ENCODE measurements at places on chromosomes 3 and 15. TPM values are rescaled to one million over a fixed set of nuclear protein-coding genes. Genes with fewer than 3 reads are reported as not detected.

The SMARCC1 gene
- total RNA-seq: 110 TPM

The SNUPN gene
- total RNA-seq: 20.8 TPM

The COL6A5 gene
- not detected for total RNA-seq

The TNK2 gene
- total RNA-seq: 97.6 TPM

The MAN2A2 gene
- total RNA-seq: 58.5 TPM

The COL7A1 gene
- total RNA-seq: 62.9 TPM

The MST1R gene
- total RNA-seq: 39.2 TPM

DNA sequence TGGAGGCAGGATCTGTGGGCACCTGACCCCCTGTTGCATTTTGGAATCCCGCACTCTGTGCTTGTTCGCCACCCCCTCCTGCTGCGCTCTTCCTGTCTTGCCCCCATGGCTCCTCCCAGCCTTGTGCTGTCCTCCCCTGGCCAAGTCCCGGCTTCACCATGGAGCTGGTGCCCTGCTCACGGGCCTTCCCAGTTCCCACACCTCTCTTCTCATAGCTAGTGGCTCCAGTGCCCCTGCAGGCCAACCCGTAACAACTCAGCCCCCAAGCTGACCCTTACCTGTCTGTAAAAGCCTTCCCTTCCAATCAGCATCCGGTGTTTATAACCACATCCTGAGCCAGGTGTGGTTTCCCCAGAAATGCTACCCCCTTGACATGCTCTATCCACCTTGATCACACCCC is 407.7 kb upstream of the C2CD4B start:
- DNase-seq: no peak

GRCh38 chr15:24678485-24678884 is 2.9 kb downstream of the NPAP1 start:
- no peak for DNase-seq

DNA sequence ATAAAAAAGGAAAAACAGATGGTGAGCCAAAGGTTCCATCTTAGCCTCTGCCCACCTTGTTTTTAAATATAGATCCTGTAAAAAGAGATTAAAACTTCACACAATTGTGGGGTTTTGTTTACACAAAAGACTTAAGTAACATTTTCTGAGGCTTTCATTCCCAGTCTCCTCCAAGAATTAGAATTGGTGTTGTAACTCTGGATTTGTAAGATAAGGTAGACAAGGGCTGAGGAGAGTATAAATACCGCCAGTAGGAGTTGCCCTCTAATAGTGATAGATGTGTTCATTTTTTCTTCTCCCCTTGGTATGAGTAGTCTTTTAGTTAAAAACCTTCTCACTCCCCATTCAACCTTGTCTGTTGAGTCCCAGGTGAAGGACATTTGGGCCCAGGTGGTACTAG is 8.5 kb downstream of the MINDY2 start:
- DNase-seq: no peak

GRCh38 chr3:129211772-129212171 is 28.1 kb upstream of the CNBP start:
- peak; percentile 79 for DNase-seq

GRCh38 chr15:77567202-77567601 is 65.5 kb downstream of the LINGO1 start:
- DNase-seq: no peak

DNA sequence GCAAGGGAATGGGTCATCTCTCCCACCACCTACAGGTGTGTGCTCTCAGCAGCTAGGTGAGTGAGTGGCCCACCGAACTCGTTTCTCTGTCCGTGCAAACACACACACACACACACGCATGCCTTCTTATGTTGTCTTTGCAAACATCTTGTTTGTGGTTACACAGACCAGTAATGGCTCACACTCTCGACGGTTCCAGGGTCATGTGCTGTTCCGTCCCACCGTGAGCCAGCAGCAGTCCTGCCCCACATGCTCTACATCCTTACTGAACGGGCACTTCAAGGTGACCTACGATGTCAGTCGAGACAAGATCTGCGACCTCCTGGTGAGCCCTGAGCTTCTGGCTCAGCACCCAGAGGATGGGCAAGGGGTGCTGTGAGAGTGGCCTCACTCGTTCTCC is 4.3 kb downstream of the ITIH1 start:
- DNase-seq: no peak

DNA sequence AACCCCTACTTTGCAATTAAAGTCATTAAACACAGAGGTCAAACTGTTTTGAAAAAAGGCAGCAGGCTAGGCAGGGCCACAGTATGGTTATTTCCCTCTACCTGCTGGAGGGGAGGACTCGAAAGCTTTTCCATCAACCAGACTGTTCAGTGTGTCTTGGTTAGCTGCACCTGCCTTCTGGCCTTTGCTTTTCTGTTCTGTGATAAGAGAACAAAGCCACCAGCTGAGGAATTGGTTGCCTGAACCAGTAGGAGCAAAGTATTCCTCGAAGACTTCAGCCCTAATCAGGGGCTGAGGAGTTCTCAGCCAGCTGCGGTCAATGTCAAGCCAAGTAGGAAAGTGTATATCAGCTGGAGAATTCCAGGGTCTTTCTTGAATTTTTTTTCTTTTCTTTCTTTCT is 132.5 kb downstream of the SOX2 start:
- no peak for DNase-seq

DNA sequence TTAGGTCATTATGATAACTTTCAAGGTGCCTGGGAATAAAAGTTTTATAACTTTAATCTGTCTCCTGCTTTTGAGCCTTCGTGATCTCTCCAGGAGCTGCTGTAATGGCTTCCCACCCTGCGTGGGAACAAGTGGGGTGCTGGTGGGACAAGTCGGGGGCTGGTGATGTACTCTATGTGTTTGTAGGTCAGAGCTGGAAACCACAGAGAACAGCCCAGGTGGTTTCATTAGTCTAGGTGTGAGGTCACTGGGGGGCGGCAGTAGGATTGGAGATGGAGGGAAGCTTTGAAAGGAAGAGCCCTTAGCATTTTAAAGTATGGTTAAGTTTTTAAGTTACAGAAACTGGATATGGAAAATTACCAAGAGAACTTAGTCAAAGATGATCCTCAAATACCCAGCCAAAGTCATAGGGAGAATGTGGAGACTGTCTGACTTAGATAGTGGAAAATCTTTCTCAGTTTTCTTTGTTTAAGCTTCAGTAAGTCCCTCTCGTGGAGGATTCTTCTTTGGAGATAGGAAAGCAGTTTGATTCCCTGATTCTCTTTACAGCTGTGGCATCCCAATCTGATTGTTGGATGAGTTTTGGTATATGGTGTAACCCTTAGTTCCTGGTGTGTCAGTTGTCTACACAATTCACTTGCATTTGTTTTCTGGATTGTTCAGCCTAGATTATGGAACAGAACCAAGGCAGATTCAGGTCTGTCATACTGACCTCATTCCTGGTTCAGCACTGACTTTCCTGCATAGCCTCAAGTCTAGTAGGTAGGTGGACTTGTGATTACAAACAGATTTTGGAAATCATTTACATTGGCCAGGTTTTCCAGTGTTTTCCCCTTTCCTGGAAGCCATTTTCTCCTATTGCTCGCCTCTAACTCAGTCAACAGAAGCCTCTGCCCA is 115.6 kb downstream of the FNDC3B start:
- DNase-seq: no peak

- no peak for DNase-seq
Measured at GRCh38 chr3:150114273-150114672, 143.6 kb upstream of the PFN2 start.

- DNase-seq: no peak
Measured at GRCh38 chr3:11467875-11468274, 175.8 kb downstream of the VGLL4 start.

DNA sequence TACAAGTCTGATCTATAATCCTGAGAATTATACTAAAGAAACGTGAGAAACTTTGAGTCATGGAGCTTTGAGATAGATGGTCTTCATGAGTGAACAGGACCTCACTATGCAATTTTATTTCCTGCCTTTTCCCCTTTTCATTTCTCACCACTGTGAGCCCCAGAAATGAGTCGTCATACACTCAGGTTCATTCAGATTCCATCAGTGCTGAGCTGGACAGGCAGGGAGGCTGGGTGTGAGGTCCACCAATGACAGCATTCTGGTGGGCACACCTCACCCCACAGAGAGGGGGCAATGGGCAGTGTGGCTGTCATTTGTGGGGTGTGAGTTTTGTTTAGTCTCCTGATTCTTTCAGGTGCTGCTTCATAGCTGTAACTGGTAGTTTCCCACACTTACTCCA is 16.9 kb downstream of the TIGIT start:
- DNase-seq: no peak

DNA sequence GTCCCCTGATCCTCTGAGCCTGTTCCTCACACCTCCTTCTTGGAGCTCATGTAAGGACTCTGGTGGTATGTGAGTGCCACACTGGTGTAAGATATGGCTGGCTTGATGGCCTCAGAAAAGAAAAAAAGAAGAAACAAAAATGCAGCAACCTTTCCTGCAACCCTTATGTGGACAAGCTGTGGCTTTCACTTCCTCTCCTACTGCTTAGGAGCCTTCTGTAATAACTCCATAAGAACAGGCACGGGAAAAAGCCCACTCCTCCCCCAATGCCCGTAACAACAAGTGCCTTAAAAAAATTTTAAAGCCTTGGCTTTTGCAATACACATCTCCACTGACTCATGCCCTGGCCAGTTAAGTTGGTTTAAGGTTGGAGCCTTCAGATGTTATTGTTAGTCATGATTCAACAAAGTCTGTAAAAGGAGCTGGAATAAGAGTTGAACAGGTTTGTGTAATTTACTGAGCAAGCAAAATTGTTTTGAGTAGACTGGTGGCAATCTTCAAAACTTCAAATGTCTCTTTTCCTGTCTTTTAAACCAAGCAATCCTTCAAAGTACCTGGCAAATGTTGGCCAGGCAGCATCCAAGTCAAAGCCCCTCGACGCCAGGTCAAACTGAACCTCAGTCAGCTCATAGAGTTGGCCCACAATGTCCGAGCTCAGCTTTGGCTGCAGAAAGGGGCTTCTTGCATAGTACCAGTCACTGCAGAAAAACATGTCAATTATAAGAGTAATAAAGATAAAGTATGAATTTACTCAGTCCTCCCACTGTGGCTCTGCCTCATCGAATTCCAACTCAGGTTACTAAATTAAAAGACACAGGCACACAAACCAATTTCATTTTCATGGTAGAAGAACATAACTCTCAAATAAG is 22.9 kb downstream of the FYCO1 start:
- no peak for DNase-seq

All from ureter (tissue), 1 donor.